ENCODE measurements at places on chromosomes 7 and 10.

DNA sequence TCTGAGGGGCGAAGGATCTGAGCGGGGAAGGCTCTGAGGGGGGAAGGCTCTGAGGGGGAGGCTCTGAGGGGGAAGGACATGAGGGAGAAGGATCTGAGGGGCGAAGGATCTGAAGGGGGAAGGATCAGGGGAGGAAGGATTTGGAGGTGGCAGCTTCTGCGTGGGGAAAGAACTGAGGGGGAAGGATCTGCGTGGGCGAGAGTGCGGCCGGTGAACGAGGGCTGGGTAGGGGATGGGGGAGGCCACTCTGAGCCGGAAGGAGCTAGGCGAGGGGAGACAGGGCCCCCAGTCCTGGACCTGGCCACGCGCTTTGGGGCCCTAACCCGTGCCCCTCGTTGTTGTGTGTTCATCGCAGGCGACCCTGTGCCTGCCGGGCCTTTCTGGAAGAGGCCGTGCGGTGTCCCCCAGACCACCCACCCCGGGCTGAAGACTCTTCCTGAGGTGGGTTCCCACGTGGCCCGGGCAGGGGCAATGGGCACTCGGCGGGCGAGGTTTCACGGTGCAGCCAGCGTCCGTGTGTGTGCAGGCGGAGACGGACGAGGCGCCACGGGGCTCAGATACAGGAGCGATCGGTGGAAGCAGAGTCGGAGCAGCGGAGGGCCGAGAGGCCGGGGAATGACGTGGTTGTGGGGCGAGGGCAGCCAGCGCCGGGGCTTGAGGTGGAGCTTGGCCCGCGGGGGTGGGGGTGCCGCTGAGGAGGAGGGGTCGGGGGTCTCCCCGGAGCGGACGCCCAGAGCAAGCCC lies 2.0 kb downstream of the CALY start:
- DNase-seq: no peak

- DNase-seq: no peak
Observed at GRCh38 chr10:112655722-112656121, 208.7 kb downstream of the VTI1A start.

DNA sequence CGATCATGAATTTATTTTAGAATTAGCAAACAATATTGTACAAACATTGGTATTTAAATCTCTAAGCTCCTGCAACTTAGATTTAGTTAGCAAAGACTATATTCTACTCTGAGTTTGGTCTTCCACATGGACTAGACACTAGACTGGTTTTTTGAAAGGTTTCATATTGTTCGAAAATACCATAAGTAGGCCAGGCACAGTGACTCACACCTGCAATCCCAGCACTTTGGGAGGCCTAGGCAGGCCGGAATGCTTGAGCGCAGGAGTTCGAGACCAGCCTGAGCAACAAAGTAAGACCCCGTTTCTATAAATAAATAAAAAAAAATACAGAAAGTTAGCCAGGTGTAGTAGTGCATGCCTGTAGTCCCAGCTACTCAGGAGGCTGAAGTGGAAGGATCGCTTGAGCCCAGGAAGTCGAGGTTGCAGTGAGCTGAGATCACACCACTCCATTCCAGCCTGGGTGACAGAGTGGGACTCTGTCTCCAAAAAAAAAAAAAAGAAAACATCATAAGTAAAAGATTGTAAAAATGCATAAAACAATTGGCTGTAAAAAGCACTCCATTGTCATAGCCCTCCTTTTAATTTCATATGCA lies 73.1 kb downstream of the ABCC2 start:
- no peak for DNase-seq

- no peak for DNase-seq
Observed at GRCh38 chr7:2296832-2297231, 17.4 kb downstream of the SNX8 start.

GRCh38 chr7:103679151-103680132 lies 233.4 kb upstream of the SLC26A5 start:
- no peak for DNase-seq

GRCh38 chr7:145986248-145986874 lies 130.2 kb upstream of the CNTNAP2 start:
- no peak for DNase-seq
